ENCODE measurements at places on chromosomes 1 and 21. TPM values are rescaled to one million over a fixed set of nuclear protein-coding genes. Genes with fewer than 3 reads are reported as not detected.

DNA sequence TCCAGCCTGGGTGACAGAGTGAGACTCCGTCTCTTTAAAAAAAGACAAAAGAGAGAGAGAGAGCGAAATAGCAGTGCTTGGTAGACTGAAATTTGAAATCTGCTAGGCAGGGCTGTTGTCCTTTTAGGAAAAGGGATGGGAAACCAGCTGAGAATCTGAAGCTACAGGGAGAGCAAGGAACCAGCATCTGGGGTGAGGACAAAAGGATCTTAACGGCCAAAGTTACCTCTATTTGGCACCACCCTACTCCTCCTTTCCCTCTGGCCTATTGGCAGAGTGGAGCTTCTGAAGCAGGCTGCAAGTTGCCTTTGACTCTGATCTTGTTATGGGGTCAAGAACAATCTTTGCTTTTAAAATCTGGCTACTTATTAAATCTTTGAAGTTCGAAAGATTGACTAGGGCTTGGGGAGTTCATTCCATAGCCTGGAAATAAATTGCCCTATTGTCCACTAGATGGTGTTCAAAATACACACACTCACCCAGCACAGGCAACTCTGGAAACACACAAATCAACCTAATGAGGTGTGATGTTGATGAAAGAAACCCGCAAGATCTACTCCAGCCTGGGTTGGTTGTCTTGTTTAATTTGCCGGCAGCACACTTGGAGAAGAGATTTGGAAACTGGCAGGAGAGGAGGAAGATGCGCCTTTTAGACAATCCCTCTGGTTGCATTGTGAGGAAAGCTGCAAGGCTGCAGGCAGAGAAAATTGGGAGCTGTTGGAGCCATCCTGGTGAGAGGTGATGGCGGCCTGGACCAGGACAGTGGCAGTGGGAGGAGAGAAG is 16.5 kb upstream of the PARP1 start:
- H3K4me3 ChIP-seq, result no peak overlapping the region
- H3K36me3 ChIP-seq, result no peaks in the 10 kb centered on the region
- DNase-seq, result peak; percentile 60
- H3K27me3 ChIP-seq, result no peaks in the 10 kb centered on the region
- no peak overlapping the region for H3K27ac ChIP-seq

DNA sequence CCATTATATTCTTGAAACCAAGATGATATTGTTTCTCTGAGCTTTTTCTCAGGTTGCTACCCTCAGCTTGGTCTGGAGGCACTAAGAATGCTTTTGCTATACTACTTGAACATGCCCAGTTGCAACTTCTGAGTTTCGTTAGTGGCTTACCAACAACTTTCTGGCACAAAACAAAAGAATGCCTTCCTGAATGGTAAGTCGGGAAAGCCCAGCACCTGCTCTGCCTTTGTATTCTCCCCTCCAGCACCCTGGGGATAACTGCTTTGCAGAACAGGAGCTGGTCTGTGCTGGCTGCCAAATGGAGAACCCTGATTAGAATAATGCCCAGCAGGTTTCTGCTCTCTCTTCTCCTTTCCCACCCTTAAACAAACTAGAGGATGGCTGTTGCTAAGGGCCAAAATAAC is 149.3 kb downstream of the TGFB2 start:
- no peaks in the 10 kb centered on the region for H3K36me3 ChIP-seq
- H3K27ac ChIP-seq, result no peak overlapping the region
- H3K4me3 ChIP-seq, result no peak overlapping the region
- no peaks in the 10 kb centered on the region for H3K27me3 ChIP-seq
- peaks cover 10% of the 10 kb centered on the region for H3K4me1 ChIP-seq

DNA sequence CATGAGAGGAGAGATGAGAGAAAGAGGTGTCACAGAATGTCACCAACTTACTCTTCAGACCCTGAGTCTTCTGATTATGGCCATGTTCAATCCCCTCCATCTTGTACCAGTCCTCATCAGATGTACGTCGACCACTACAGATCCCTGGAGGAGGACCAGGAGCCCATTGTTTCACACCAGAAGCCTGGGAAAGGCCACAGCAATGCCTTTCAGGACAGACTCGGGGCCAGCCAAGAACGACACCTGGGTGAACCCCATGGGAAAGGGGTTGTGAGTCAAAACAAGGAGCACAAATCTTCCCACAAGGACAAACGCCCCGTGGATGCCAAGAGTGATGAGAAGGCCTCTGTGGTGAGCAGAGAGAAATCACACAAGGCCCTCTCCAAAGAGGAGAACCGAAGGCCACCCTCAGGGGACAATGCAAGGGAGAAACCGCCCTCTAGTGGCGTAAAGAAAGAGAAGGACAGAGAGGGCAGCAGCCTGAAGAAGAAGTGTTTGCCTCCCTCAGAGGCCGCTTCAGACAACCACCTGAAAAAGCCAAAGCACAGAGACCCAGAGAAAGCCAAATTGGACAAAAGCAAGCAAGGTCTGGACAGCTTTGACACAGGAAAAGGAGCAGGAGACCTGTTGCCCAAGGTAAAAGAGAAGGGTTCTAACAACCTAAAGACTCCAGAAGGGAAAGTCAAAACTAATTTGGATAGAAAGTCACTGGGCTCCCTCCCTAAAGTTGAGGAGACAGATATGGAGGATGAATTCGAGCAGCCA is 8.0 kb downstream of the ELOA start:
- peaks cover 2% of the 10 kb centered on the region for H3K4me1 ChIP-seq
- peak; percentile 74 for DNase-seq
- peak overlapping the region; percentile 73 for H3K27ac ChIP-seq
- H3K27me3 ChIP-seq, result no peaks in the 10 kb centered on the region
- no peak overlapping the region for H3K4me3 ChIP-seq
- peaks cover 66% of the 10 kb centered on the region for H3K36me3 ChIP-seq

DNA sequence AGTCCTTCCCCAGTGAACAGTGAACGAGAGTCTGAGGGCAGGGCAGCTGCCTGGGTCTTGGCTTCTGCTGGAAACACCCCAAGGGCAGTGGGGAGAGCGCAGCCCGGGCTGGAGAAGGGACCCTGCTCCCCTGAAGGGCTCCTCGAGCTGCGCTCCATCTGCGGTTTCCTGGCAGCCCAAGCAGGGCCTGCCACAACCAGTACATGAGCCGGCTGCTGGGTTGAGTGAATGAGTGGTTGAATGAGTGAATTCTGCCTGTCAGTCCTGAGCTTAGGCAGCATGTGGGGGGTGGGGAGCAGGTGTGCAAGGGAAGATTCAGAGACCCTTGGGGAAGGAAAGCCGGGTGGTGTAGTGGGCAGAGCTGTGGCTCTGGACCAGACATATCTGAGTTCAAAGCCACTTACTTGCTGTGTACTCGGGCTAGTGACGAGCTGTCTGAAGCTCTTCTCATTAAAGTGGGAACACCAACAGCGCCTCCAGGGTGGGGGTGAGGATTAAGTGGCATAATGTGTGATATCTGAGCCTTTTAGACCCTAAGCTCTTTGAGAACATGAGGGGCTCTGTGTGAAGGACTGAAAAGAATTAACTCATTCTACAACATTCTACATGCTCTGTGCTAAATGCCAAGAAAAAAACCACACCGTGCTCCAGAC is 3.7 kb downstream of the OPRD1 start:
- DNase-seq, result peak; percentile 20
- H3K27me3 ChIP-seq, result peaks cover 28% of the 10 kb centered on the region
- H3K27ac ChIP-seq, result no peak overlapping the region

DNA sequence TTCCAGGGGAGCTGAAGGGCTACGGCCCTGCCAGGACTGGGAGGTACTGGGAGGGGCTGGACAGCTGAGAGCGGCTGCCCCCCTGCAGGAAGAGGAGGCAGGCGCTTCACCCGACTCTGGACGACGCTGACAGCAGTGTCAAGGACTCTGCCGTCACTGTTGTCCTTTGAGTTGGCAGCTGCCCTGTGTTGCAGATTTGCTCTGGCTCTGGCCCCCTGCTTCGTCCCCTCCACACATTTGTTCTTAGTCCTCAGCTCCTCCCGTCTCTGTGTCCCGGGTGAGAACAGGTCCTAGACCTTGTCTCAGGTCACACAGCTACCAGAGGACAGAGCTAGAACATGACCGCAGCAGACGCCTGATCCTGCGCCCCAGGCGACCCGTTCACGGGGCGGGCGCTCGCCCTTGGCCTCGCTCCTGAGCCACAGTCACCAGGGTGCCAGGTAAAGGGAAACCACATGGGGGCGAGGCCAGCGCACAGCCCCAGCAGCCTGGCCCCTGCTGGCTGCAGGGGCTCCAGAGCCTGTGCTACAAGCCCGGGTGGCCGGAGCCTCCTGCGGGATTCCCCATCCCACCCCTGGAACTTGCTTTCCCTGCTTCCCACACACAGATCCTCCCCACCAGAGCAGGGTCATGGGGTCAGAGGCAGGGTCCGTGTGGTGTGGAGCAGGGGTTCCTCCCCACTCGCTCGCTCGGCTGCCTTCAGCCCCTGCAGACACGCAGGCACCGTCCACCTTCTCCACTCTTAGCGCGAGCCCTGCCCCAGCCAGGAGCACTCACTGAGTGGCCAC is 10.7 kb upstream of the NPHP4 start:
- H3K36me3 ChIP-seq, result no peaks in the 10 kb centered on the region
- no peak for DNase-seq
- peaks cover 34% of the 10 kb centered on the region for H3K4me1 ChIP-seq
- H3K27ac ChIP-seq, result no peak overlapping the region
- no peak overlapping the region for H3K4me3 ChIP-seq

Gene SMCP
- total RNA-seq, result not detected

Gene NBPF4
- not detected for total RNA-seq
